Placental pericyte (primary cell): ENCODE measurements at places on chromosomes 11 and 22. TPM values are rescaled to one million over a fixed set of nuclear protein-coding genes. Genes with fewer than 3 reads are reported as not detected.

The OR8B2 gene
- not detected in 2 replicates for total RNA-seq

The BCO2 gene
- total RNA-seq: 1.0 and 34.1 TPM in 2 replicates

The C22orf31 gene
- not detected in 2 replicates for total RNA-seq

The CDC42BPG gene
- 0.14 and 0.22 TPM in 2 replicates for total RNA-seq

The C1QTNF4 gene
- 0.14 and 0.22 TPM in 2 replicates for total RNA-seq

The KCNQ1 gene
- not detected in 2 replicates for total RNA-seq

The ME3 gene
- total RNA-seq: 9.6 and 36.1 TPM in 2 replicates

The CCDC34 gene
- 0.88 and 5.3 TPM in 2 replicates for total RNA-seq

The OR52H1 gene
- total RNA-seq: 0.22 and 1.0 TPM in 2 replicates

The CARD18 gene
- 10.7 and 11.2 TPM in 2 replicates for total RNA-seq

The CDC45 gene
- 1.8 and 30.8 TPM in 2 replicates for total RNA-seq

The MRGPRX3 gene
- total RNA-seq: 0.14 TPM in 1 of 2 replicates, not detected in the other

The MMP7 gene
- total RNA-seq: 1.1 TPM in 1 of 2 replicates, not detected in the other

The ARHGAP8 gene
- total RNA-seq: under 0.01 and 0.22 TPM in 2 replicates

The MOV10L1 gene
- total RNA-seq: 5.5 and 5.7 TPM in 2 replicates

The SCN3B gene
- total RNA-seq: 0.22 TPM in 1 of 2 replicates, not detected in the other

The PRR5 gene
- 14.7 and 27.6 TPM in 2 replicates for total RNA-seq

The TIMM10 gene
- total RNA-seq: 22.1 and 27.9 TPM in 2 replicates

The RHOD gene
- total RNA-seq: 7.6 and 22.1 TPM in 2 replicates

The CYB5R2 gene
- 16.4 and 19.6 TPM in 2 replicates for total RNA-seq

The IL10RA gene
- total RNA-seq: not detected in 2 replicates

The OR4D5 gene
- total RNA-seq: not detected in 2 replicates

The DPP3 gene
- total RNA-seq: 41.8 and 61.1 TPM in 2 replicates

The ZP1 gene
- total RNA-seq: 0.14 TPM in 1 of 2 replicates, not detected in the other

The DGCR8 gene
- 37.4 and 42.8 TPM in 2 replicates for total RNA-seq

The MUC6 gene
- not detected in 2 replicates for total RNA-seq

The MEI1 gene
- 6.7 and 11.6 TPM in 2 replicates for total RNA-seq

The PLA2G6 gene
- 8.5 and 11.6 TPM in 2 replicates for total RNA-seq

The LRRC75B gene
- 3.3 and 13.8 TPM in 2 replicates for total RNA-seq

The MB gene
- not detected in 2 replicates for total RNA-seq

The OLFML1 gene
- 0.44 and 0.72 TPM in 2 replicates for total RNA-seq

The THRSP gene
- not detected in 2 replicates for total RNA-seq

The FOSL1 gene
- total RNA-seq: 24.9 and 76.5 TPM in 2 replicates

The NXPE4 gene
- not detected in 2 replicates for total RNA-seq

The TMEM132A gene
- 113 and 158 TPM in 2 replicates for total RNA-seq

The MAP6 gene
- 0.57 and 2.4 TPM in 2 replicates for total RNA-seq

The BUD13 gene
- 10.3 and 22.9 TPM in 2 replicates for total RNA-seq

The ARHGAP42 gene
- 17.3 and 19.9 TPM in 2 replicates for total RNA-seq

The ENTHD1 gene
- not detected in 2 replicates for total RNA-seq

The TRIM3 gene
- 17.9 and 26.3 TPM in 2 replicates for total RNA-seq

The PICALM gene
- total RNA-seq: 245 and 442 TPM in 2 replicates

The LRP4 gene
- 8.2 and 14.0 TPM in 2 replicates for total RNA-seq

The ZNF214 gene
- 0.22 and 1.4 TPM in 2 replicates for total RNA-seq

The SOX10 gene
- not detected in 2 replicates for total RNA-seq

The WNT7B gene
- 5.2 TPM in 1 of 2 replicates, not detected in the other for total RNA-seq

The TIMP3 gene
- 1,295 and 1,679 TPM in 2 replicates for total RNA-seq
